ENCODE measurements at places on chromosomes 1 and 21.

- no peak for DNase-seq
Observed at GRCh38 chr1:162070094-162070748, 730 bp downstream of the NOS1AP start.

GRCh38 chr1:233640179-233640578 is 26.3 kb downstream of the KCNK1 start:
- no peak for DNase-seq

GRCh38 chr1:201006450-201006849 is 17.1 kb downstream of the KIF21B start:
- DNase-seq, result no peak

DNA sequence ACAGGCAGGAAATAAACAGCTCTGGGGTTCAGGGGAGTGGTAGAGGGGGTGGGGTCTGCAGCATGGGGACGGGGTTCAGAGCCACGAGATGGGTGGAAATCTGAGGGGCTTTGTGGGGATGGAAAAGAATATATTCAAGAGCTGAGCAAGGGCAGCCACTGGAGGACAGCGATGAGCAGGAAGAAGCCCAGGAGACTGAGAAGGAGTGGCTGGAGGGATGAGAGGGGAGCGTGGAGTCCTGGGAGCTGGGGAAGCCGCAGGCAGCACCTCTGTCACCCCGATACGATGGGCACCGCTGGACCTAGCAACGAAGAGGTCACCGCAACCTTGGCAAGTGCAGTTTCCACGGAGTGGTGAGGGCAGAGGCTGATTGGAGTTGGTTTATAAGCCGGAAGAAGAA is 10.0 kb upstream of the KCNAB2 start:
- no peak for DNase-seq

DNA sequence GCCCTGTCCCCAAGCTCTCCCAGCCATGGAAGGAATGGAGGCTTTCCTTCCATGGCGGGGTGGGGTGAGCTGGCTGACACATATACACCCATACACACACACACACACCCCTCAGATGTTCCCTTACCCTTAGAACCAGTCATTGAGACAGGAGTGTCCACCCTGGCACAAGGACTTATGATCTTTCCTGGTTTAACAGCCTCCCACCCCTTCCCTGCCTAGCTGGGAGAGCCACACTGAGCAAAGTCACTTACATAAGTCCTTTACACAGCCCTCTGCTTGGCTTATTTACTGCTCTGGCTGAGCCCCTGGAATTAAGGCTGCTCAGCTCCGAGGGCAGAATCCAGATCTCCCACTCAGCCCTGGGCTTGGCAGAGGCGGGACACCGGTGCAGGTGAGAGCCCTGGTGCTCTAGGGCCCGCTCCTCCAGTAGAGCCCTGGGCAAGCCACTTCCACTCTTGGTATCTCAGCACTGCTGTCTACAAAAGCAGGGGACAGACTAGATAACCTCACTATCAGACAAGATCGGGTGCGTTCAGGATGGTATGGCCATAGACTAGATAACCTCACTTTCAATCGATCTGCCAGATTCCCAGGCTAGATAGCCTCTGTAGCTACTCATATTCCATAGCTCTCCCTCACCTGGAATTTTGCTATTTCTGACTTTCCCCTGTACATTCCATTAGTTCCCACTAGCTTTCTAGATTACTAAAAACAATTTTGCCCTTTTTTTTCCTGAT is 16.7 kb downstream of the SLC6A9 start:
- no peak for DNase-seq

DNA sequence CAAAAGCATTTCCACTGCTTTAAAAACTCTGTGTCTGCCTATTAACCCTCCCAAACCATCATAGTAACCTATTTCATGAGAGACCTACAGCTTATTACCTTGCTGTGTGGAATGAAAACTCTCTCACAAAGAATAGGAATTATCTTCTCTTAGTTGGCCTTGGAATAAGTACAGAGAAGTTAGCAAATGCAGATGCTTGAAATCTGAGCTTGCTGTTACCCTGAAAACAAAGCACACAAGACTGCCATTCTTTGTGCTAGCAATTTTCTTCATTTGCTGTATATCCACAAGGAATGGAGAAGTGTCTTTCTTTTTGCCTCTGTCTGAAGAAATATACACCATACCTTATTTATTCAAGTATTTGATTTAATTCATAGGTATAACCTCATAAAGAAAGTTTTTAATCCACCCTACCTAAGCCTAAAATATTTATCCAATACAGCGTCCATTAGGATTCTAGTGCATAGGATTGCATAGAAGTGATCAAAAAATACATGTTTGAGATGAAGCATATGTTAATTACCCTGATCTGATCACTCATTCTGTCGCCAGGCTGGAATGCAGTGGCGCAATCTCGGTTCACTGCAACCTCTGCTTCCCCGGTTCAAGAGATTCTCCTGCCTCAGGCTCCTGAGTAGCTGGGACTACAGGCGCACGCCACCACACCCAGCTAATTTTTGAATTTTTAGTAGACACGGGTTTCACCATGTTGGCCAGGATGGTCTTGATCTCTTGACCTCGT is 451.1 kb downstream of the LTN1 start:
- DNase-seq, result no peak

DNA sequence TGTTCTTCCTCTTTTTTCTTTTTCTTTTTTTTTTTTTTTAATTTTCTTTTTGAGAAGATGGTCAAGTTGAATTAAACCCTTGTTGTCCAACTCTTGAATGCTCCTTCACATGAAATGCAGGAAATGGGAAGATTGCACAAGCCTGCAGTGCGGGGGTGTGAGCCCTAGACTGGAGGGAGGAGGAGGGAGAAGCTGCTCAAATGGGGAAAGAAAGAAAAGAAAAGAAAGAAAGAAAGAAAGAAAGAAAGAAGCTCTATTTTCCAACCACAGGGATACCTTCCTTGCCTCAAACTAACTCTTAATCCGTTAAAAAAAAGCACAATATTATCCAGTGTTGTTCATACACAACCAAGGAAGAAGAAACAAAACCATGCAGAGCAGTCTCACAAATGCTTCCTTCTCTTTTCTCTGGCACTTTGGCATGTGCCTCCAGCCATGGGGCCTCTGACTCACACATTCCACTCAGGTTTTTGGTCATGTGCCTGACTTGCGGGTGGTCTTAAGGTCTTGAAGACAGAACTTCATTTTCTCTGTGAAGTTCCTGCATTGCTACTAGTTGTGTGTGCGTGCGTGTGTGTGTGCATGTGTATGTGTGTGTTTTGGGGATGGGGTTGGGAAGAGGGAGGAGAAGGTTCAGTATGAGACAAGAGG is 276.1 kb downstream of the RPS6KC1 start:
- DNase-seq, result peak; percentile 96

- DNase-seq, result peak; percentile 31
Observed at GRCh38 chr1:232186931-232187330, 443.0 kb downstream of the SIPA1L2 start.

DNA sequence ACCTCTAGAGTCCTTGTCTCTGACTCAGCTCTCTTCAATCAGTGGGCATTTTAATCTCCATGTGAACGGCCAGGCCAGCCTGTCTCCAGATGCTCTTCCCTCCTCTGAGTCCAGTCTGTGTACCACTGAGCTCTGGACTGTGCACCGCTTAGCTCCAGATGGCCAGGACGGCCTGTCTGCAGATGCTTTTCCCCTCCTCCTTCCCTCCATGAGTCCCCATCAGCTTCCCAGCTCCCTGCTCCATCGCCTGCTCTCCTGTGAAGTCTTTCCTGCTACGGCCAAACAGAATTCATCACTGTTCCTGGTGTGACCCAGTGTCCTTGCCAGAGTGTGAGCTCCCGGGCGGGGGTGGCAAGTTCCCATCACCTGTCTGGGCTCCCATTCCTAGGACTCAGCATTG is 42.0 kb downstream of the STUM start:
- no peak for DNase-seq

- no peak for DNase-seq
Observed at GRCh38 chr1:1664941-1665814, 6.4 kb upstream of the CDK11B start.

GRCh38 chr1:194060481-194060880 is 874.1 kb upstream of the B3GALT2 start:
- no peak for DNase-seq

- peak; percentile 57 for DNase-seq
Observed at GRCh38 chr1:109719337-109719837, 7.3 kb downstream of the GSTM5 start.

GRCh38 chr1:32770221-32770731 is 46.9 kb downstream of the YARS1 start:
- DNase-seq, result no peak

- no peak for DNase-seq
Observed at GRCh38 chr1:73626326-73626725, 571.6 kb downstream of the LRRIQ3 start.

DNA sequence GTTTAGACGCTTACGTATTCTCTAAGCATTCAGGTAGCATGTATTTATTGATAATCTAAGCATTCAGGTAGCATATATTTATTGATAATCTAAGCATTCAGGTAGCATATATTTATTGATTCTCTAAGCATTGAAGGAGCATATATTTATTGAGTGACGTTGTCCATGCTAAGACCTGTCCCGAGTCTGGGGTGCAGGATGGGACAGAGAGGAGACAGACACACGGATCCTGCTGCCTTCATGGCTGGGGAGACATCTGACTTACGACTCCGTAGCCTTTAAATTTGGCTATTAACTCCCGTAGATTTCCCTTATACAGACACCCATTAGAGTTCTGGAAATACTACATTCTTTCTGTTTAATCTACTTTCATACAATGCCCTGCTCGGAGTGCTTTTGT is 982 bp downstream of the SCCPDH start:
- DNase-seq, result no peak

DNA sequence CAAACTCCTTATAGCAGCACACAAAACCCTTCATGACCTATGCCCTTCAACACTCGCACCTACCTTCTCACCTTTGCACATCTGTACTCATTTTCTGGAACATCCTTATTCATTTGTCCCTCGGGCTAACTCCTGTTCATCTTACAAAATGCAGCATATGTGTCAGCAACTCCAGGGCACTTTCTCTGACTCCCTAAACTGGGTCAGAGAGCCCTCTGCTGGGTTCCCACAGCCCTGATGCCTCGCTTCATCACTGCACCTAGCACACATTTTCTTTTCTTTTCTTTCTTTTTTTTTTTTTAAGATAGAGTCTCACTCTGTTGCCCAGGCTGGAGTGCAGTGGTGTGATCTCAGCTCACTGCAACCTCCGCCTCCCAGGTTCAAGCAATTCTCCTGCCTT is 54.0 kb downstream of the RAB3B start:
- DNase-seq, result no peak

GRCh38 chr1:45016767-45017166 is 4.7 kb downstream of the UROD start:
- DNase-seq, result no peak

DNA sequence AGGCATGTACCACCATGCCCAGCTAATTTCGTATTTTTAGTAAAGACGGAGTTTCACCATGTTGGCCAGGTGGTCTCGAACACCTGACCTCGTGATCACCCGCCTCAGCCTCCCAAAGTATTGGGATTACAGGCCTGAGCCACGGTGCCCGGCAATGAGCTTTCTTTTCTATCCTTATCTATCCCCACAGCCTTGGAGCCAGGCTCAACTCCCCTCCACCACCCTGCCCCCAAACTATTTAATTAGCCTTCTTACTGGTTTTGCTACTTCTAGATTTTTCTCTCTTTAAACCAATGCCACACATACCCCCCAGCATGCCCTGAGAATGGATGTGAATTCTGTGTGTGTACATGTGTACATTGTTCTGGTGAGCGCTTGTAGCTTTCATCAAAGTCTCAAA is 5.7 kb upstream of the VANGL2 start:
- DNase-seq, result no peak

DNA sequence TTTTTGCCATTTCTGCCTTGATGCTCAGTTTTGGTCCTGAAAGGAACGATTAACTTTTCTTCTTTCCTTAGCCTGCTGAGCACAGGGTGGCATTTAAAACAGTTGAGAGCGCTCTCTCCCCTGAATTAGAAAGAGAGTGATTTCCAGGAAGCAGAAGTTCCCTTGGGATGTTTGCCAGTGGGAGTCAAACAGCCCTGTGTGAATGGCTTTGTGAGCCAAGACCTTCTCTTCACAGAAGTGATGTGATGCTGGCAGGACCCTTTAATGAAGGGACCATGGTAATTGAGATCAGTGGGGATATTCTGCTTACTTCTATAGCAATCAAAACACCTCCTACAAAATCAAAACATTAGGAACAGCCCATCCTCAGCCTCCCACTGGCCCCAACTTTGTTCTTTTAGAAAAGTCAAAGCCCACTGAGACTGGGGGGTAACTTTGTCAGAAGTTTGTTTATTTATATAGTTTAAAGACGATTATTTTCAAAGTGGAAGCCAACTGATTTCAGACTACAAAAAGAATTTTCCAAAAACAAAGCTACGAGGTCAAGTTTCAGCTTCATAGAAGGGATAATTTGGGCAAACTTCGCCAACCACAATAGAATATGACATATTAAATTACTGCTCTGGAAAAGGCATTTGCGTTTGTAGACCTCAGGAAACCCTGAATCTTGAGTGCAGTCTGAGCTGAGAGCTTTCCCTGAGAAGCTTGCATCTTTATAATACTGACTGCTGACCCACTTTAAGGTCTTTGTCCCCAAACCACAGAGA is 122.7 kb downstream of the GABPA start:
- DNase-seq, result no peak

GRCh38 chr21:37165586-37165985 is 92.5 kb downstream of the TTC3 start:
- DNase-seq, result no peak

GRCh38 chr1:201511396-201511940 is 4.5 kb upstream of the CSRP1 start:
- no peak for DNase-seq

DNA sequence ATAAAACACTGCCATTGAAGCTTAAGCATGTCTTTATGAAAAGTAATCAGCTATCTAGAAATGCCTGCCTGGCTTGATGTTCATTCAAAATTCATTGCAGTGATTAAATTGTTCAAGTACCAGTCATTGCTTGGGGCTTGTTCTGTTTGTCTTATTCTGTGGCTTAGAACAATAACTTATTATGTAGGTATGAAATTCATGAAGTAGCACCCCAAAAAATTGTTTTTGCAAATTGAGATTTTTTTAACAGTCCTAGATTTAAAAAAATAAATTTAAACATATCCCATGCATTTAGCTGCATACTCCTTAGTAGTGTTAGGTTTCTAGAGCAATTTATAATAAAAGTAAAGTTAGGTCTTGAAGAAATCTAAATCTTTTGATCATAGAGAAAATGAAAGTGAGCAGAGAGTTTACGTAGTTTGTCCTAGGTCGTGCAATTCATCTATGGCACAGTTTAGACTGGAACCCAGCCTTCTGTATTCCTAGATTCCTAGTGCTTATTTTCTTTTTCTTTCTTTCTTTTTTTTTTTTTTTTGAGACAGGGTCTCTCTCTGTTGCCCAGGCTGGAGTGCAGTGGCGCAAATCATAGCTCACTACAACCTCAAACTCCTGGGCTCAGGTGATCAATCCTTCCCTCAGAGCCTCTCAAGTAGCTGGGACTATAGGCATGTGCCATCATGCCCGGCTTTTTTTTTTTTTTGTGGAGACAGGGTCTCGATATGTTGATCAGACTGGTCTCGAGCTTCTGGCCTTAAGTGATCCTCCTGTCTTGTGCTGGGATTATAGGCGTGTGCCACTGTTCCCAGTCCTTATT is 9.3 kb downstream of the MIER1 start:
- DNase-seq, result no peak

GRCh38 chr1:83022206-83022605 is 976.7 kb downstream of the TTLL7 start:
- no peak for DNase-seq

All from fibroblast of skin of right biceps (primary cell).